Endothelial cell (in vitro differentiated cells): ENCODE measurements at places on chromosomes 1 and 21.

- DNase-seq = no peak
These were observed 35.5 kb upstream of the PARP1 start for GRCh38 chr1:226443439-226443838.

DNA sequence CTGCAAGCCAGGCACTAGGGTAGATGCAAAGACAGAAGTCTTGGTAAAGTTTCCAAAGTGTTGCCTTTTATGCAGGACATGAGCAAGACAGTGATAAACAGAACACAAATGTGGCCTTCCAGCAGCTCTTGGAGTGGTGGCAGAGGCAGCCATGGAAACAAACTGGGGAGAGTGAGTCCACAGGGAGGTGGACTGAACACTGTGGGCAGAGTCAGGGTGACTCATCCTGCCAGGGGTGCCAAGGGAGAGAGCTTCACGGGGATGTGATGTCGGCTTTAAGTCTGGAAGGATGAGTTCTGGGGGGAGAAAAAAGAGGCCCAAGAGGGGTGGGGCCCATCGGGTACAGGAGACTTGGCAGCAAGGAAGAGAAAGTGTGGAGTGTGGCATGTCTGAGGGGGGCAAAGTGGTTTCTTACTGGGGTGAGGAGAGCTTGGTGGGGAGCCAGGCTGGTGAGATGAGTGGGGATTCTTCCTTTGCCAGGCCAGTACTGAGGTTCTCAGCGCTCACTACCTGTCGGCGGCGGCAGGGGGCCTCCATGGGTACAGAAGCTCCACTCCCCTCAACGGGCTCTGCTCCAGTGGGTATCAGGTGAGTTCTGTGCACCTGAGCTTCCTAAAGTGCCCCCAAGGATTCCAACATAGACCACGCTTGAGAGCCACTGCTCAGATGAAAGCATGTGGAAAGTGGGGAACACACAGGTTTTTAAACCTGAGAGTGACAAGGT, 41.8 kb downstream of the KIAA0040 start:
- DNase-seq = no peak

- DNase-seq = no peak
These were observed 21.1 kb downstream of the TBX19 start for GRCh38 chr1:168301664-168302320.

DNA sequence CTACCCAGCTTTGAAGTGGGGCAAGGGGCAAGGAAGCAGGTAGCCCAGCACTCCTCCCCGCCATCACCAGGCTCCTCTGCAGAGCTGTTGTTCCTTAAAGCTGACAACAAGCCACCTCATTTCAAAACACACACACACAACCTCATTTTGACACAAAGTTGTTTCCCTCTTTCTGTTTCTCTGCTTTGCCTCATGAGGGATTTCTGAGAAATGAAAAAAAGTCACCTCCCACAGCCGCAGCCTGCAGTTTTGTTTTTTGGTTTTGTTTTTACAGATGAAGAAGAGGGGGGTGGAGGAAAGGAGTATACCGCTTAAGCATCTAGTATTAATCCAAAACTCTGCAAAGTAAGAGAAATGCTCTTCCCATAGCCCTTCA, 12.1 kb downstream of the MCL1 start:
- DNase-seq = no peak

- DNase-seq = no peak
These were observed 59.2 kb upstream of the TARBP1 start for GRCh38 chr1:234538062-234538731.
